Stimulated activated CD4-positive, alpha-beta T cell treated with anti-CD3 and anti-CD28 coated beads, Interleukin-12 subunit alpha, Interleukin-12 subunit beta, amount 100 ng/mL, for 24 hours (primary cell): ENCODE measurements at places on chromosomes 11 and 22.

DNA sequence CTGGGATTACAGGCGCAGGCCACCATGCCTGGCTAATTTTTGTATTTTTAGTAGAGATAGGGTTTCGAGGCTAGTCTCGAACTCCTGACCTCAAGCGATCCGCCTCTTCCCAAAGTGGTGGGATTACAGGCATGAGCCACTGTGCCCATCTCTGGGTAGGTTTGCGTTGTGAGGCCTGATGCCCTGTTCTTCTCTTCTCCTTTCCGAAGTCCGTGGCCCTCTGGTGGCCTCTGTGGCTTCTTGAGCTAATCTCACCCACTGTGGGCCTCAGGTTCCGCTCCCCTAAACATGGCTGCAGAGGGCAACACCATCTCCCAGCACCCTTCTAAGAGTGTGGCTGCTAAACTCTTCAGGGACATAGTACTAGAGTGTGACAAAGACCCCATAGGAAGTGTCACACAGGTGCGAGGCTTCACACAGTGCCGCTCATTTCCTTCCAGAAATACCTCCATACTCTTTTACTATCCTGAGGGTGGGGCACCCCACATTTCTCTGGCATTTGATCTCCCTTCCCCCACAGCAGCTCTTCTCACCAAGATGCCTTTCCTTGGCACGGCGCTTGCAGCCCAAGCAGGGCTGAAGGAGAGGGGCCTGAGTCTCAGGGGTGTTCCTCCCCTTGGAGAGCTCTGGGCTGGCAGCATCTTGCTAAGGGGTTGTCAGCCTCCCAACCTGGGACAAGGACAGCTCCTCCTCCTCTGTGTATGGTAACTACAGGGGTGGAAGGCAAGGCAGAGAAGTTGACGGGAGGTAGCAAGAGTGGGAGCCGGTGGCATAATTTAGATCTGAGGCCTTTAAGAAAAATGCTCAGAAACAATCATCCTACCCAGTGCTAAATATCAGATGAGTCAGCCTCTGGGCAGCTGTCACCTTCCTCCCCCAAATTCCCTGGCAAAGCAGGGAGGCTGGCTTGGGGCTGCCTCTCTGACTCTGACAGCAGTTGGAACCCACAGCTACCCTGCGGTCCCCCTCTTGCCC lies 6.1 kb downstream of the THY1 start:
- no peak for DNase-seq

GRCh38 chr11:99257131-99257530 lies 236.4 kb downstream of the CNTN5 start:
- no peak for DNase-seq

DNA sequence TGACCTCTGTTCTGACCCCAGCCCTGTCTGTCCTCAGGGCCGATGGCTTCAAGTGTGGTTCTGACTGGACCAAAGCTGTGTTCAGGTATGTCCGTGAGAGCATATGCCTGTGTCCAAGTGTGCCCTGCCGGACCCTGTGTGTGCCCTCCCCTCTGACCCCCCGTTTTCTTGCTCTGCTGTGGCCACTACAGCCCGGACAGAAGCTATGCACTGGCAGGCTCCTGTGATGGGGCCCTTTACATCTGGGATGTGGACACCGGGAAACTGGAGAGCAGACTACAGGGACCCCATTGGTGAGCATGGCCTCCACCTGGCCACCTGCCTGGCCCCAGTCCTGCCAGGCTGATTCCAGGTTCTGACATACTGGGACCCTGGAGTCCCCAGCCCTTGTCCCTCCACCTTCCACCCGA lies 14.5 kb downstream of the ATG16L2 start:
- no peak for DNase-seq

DNA sequence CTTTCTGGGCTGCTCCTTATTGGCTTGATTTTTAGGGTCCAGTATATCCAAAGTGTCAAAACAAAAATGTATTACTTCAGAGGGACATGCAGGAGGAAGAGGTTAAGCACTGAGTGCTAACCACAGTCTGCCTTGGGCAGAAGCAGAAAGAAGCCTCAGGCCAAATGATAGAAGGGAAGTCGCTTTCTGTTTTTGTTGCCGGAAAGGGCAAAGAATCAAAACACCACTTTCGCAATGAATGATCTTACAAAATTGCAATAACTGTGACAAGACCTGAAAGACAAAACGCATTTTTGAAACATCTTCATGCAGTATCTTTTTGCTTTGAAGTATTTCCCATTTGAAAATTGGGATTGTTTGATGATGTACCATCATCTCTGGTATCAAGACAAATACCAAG lies 70.1 kb upstream of the PICALM start:
- DNase-seq, result no peak

GRCh38 chr22:20412474-20413216 lies 18.7 kb downstream of the ZNF74 start:
- DNase-seq, result no peak

DNA sequence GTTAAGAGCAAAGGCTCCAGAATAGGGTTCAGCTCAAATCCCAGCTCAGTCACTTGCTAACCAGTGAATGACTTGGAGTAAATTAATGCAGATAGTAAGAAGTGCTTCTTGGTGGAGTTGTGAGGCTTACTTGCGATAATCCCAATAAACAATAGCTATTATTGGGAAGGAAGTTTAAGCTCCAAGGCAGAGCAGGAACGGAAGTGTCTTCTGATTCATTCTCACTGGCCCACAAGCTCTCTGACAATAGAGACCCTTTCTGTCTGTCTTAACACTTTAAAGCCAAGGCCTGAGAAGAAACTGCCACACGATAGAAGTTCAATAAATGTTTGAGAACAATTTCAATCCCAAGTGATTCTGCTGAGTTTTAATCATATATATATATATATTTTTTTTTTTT lies 155.4 kb downstream of the DBX1 start:
- DNase-seq, result no peak

GRCh38 chr22:16955678-16956210 lies 52.3 kb downstream of the GAB4 start:
- DNase-seq, result no peak

DNA sequence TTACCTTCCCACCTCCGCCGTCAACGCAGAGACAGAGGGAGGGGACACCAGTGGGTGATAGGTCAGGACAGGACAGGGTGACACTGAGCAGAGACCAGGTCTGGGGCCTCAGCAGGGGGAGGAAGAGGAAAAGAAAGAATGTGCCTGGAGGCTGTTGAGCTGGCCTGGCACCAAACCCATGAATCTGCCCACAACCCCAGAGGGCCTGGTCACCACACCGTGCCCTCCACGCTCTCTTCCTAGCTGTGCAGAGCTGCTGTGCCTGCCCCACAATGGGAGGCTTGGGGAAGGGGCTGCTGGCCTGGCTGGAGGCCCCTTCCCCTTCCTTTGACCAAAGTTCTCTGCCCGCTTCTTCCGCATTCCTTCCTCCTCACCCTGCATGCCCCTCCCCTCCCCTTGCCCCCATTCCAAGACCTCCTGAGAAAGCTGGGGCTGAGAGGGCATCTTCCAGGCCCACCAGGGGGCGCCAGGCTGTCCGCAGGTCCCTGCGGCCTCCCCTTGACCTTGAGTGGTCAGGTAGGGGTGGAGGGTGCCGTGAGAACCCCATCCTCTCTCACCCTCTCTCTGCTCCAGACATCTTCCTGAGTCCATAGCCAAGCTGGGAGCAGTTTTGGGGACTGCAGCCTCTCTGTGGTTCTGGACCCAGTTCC lies 11.0 kb upstream of the CACNA1I start:
- no peak for DNase-seq

DNA sequence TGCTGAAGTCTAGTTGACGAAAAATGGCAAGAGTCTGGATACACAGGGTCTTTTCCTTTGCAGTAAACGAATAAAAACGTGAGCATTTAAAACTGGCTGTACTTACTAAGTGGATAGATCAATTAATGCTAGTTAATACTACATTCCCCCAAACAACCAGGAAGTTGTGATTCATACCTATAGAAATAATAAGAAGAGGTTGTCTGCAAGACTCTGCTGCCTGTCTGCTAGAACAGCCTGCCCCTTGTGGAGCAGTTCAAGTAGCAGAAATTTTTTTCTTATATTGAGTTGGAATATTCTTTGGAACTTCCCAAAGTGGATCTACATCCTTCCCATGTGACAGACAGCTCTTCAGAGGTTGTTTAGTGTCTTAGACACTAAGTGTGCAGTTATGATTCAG lies 86.8 kb downstream of the TEAD1 start:
- DNase-seq, result no peak

DNA sequence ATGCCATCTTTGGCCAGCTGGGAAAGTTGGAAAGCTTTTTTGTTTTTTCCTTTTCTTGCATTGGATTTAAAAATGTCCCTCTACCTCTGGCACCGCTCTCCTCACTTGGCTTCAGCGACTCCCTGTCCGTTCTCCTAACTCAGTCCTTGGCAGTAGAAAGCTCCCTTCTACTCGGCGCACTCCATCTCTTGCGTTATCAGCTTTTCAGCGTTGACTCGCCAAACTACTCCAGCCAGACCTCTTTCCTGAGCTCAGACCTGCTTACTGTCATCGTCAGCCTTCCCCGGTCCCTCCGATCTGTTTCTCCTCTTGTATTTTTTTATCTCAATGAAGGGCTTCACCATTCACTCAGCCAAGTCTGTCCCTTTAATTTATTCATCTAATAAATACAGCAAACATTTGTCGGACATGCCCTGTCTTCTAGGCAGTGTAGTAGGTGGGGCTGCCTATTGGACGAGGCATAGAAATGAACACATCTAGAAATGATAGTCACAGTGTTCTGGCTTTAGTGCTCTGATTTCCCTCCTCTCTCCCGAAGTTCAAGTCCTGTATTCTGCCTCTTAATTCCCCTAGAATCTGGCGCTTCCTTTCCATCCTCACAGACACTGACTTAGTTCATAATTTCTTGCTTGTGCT lies 839 bp downstream of the CEP164 start:
- no peak for DNase-seq

- peak; percentile 80 for DNase-seq
These were observed 7.6 kb downstream of the SLC29A2 start for GRCh38 chr11:66363805-66364535.

DNA sequence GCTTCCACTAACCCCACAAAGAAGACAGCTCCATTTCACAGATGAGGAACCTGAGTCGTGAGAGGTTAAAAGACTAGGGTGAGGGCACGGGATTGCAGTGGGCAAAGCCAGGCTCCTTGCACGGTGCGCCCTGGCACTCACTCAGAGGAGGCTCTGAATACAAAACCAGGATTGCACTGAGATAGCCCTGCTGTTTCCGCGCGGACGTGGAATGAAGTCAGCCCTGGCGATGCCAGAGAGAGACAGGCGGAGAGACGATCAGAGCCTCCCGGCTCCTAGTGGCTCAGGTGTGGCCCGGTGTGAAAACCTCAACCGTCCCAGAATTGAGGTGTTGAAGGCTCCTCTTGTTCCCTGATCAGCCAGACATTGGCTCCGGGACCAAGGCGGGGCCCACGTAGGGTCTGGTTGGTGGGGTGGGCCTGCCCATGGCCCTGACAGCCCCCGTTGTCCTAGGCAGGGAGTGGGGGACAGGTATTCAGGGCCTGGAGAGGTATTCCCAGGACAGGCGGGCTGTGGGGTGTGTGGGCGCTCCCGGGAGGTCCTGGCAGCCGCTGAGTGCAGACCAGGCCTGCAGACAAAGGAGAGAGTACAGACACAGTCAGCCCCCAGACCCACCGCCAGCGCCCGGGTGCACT lies 43.1 kb upstream of the LINC01488 start:
- no peak for DNase-seq

GRCh38 chr11:65498042-65498726 lies 661 bp upstream of the MALAT1 start:
- no peak for DNase-seq

- DNase-seq, result no peak
These were observed 2.1 kb downstream of the GRIK4 start for GRCh38 chr11:120513436-120514315.

DNA sequence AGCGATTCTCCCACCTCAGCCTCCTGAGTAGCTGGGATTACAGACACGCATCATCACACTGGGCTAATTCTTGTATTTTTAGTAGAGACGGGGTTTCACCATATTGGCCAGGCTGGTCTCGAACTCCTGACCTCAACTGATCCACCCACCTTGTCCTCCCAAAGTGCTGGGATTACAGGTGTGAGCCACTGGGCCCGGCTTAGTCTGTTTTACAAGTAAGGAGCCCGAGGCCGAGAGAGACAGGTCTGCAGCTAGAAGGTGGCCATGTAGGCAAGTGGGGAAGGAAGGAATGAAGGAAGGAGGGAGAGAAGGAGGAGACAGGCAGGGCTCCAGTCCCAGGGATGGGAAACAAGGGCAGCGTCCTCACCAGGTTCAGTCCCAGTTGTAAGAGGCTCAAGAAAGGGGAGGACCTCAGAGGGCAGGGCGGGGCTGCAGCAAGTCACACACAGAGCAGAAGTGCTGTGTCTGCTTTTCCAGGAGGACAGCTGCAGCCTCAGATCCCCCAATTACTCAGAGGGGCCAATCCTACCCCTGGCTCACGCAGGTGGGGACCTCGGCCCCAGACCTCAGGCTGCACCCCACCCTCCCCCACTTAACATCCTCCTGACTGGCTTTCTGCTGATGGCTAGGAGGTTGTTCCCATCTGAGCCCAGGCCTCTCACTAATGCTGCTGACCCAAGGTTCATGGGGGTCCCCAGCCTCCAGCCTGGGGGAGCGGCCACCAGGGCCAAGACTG lies 53.8 kb upstream of the PRR5 start:
- DNase-seq, result no peak

DNA sequence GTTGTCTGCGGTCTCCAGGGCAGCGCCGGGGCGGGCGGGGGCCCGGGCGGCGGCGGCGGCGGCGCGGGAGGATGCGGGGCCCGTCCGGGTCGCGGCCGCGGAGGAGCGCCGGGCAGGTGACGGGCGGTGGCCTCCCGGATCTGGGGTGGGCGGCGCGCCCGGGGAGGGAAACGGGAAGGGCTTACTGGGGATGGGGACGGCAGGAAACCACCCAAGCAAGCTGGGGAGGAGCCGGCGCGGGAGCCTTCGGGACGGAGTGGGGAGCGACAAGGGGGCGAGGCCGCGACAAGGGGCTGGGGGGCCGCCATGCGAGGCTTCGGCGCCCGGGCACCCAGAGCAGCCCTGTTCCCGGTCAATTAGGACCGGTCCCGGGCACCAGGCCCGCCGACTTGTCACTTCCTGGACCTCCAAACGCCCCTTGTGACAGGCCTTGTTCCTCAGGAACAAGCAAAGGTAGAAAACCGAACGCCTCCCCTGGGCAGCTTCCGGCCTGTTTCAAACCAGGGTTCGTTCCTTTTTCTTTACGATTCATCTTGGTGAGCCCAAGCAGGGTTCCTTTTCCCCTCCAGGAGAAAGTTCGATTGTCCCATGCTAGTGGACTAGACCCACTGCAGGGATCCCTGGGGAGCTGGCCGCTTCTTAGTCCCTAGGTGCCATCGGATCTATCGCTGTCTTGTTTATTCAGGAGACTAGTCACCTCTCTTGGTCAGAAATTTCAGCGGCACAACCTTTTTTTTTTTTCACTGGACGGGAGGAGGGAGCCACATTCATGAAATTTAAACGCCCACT lies 492 bp downstream of the JHY start:
- peak; percentile 14 for DNase-seq

DNA sequence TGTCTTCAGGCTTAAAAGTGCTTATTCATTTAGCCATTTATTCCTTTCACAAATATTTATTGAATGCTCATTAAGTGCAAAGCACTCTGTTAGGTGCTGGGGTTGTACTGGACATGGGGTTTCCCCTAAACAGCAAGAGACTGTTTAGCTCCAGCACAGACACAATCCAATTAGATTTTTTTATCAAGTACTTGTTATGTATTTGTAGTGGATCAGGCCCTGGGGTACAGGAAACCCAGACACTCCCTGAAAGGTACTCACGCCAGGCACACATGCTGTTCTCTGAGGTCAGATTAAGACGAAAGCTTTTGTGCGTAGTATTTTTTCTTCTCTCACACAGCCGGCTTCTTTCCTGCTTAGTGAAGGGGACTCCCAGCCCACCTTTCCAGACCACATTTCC lies 218.1 kb upstream of the PLET1 start:
- DNase-seq, result no peak
